ENCODE measurements at places on chromosomes 3 and 15. TPM values are rescaled to one million over a fixed set of nuclear protein-coding genes. Genes with fewer than 3 reads are reported as not detected.

GRCh38 chr3:194884649-194885315 lies 199.1 kb downstream of the FAM43A start:
- no peak for DNase-seq

DNA sequence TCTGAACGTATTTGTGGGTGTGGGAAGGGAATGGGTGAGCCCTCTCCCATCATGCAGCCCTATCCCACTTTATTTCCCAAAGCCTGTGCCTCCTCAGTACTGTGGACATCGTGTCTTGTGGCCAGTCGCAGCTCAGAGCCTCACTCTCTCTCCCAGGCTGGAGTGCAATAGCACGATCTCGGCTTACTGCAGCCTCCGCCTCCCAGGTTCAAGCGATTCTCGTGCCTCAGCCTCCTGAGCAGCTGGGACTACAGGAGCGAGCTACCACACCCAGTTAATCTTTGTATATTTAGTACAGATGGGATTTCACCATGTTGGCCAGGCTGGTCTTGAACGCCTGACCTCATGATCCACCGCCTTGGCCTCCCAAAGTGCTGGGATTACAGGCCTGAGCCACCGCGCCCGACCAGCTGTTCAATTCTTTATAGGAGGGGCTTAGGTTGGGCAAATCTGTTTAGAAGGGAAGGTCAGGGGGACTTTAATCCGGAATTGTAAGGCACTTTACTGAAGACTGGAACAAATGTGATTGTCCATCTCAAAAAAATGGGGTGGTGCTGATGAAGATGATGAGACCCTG lies 42.7 kb upstream of the BDH1 start:
- no peak for DNase-seq

DNA sequence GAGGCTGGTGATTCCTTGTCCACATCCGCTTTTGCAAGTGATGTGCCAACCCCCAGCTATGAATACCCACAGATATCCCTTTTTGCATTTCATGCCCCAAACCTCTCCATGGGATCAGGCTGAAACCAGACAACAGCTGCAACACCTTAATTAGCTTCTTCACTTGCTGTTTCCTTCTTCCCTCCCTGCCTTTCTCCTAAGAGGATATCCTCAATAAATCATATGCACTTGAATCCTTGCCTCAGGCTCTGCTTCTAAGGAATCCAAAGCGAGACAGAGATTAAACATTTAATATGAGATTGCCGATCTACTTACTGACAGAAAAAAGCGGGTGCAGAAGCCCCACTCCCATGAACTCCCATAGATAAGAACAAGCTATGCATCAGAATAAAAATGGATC lies 138.1 kb downstream of the CNTN6 start:
- DNase-seq = no peak

The PRR20G gene
- not detected for total RNA-seq

DNA sequence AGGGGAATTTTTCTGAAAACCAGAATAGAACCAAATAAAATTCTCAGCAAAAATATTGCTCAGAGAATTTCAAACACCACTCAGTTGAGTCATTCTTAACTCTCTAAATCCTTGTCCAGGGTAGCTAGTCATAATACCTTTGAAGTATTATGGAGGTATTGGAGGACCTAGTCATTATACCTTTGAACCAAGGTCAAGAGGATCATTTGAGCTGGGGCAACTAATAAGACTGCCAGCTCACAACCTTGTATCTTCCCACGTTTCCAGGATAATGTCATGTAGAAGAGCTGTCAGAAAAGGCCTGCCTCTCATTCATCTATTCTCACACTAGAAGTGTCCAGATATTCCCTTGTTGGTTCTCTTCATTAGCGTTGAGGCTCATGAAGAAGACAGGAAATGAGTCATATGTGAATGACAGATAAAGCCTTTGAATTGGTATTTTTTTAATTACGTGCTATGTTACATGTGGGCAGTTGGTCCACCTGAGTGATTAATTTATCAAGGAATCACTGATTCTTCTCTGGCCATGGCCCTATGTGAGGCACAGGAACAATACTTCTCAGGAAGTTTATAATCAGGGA lies 48.3 kb downstream of the TOPAZ1 start:
- no peak for DNase-seq

DNA sequence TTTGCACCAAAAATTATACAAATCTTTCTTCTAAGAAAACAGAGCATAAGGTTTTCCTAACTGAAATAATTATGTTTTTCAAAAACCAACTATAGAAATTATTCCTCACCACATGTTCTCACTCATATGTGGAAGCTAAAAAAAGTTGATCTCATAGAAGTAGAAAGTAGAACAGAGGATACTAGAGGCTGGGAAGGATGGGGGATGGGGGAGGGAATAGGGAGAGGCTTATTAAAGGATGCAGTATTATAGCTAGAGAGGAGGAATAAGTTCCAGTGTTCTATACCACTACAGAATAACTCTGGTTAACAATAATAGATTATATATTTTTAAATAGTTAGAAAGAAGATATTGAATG lies 12.7 kb upstream of the TMEM212 start:
- DNase-seq = no peak

The TMEM158 gene
- total RNA-seq = 0.20 TPM

The RTP3 gene
- not detected for total RNA-seq

DNA sequence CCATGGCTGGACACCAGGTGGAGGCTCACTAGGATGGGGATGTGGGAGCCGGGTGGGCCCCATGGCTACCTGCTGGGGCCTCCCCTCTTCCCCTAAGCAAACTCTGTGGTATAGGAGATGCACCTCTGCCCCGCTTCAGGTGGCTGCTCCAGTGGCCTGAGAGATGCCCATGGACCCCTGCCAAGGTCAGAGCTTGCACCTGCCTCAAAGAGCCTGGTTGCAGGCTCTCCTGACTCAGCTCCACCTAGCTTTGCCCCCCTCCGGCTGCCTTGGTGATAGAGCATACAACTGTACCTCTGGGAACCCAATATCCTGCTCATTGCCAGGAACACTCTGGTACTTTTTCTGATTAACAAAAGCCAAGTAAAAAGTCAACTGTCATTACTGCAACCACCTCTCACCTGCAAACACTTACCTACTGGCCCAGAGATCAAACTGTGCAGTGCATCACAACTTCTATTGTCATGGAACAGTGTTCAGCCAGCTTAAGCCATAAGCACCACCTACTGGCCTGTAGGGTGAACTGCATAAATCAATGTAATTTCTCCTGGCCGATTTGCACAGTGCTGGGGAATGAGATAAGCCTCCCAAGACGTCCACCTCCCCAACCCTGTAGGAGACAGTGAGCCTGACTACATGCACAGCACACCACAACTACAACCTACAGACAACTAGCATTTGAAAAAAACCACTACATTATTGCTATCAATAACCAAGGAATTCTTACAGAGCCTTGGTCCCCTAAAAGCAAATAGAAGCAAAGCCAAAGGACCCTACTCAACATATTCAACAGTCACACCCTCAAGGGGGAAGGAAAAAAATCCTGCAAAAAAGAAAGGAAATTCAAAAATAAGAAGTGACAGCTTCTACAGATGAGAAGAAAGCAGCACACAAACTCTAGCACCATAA lies 352.4 kb upstream of the ARHGEF26 start:
- DNase-seq = peak; percentile 20

The WDR5B gene
- 2.4 TPM for total RNA-seq

- DNase-seq = no peak
Observed at GRCh38 chr15:76865548-76865991, 39.6 kb downstream of the SCAPER start.

The ANKUB1 gene
- total RNA-seq = not detected

- DNase-seq = peak; percentile 13
Observed at GRCh38 chr15:60423537-60423936, 25.8 kb upstream of the ANXA2 start.

DNA sequence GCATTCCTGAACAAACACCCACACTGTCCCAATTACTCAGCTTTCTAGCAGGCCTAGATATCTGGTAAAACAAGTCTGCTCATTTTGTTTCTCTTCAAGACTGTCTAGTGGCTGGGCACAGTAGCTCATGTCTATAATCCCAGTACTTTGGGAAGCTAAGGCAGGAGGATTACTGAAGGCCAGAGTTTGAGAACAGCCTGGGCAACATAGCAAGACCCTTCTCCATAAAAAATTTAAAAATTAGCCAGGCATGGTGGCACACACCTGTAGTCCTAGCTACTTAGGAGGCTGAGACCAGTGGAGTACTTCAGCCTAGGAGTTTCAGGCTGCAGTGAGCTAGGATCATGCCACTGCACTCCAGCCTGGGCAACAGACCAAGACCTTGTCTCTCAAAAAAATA lies 6.2 kb upstream of the PTPN23 start:
- DNase-seq = no peak

DNA sequence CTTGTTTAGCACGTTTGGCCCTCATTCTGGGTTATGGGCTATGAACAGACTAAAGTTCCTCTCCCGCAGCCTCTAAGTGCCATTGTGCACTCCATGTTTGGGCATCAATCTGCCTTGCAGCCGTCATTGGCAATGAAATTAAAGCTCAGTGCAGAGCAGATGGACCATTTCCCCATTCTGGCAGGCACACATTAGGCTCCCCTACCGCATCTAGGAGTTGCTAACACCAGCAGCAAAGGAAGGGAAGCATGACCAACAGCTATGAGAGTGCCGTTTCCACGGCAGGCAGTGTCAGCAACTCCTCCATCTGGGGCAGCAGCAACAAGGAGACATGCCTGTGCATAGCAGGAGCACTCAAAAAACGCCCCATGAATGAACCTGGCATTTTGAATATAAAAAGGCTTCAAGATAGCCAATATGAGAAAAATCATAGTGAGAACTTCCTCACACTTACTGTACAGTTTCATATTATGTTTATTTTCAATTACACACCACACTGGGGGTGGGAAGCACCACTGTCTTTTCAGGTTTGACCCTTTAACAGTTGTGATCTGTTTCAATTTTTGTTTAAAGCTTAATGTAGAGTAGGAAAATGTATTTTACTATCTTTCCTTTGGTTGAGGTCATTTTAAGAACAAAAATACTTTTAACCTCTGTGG lies 218.7 kb downstream of the KCNMB2 start:
- DNase-seq = no peak

The TMEM44 gene
- 4.4 TPM for total RNA-seq

- no peak for DNase-seq
Observed at GRCh38 chr3:58010562-58010961, 2.3 kb downstream of the FLNB start.

The ITGB5 gene
- total RNA-seq = 0.97 TPM

The CD96 gene
- 70.3 TPM for total RNA-seq

The TMCO5A gene
- not detected for total RNA-seq

DNA sequence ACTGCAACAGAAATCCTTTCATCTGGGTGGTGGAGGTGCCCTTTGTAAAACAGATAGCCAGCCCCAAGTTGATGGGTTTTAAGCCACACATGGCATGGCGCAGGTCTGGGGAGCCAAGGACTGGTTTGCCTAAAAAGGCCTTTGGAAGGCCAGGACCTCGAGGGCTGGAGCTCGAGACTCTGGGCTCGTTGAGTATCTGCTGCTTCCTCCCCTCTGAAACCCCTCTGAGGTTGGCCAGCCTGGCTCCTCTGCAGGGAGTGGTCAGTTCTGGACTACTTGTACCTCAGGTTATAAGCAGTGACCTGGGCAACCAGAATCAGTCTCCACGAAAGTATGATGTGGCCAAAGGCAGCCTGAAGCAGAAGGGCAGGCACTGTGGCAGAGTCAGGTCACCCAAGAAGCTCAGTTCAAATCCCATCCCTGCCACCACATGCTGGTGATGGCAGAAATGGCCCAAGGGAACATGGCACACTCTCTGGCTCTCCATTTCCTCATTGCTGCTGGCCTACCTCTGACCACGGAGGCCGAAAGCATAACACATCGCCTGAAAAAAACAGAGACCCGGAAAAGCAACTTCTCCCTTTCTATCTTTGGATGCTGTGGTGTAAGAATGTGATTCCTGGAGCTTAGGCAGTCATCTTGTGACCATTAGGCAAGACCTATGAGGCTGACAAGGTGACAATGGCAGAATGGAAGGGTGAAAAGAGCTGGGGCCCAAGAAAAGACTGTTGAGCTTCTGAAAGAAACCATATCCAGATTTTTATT lies 51.2 kb downstream of the WNT7A start:
- DNase-seq = no peak

DNA sequence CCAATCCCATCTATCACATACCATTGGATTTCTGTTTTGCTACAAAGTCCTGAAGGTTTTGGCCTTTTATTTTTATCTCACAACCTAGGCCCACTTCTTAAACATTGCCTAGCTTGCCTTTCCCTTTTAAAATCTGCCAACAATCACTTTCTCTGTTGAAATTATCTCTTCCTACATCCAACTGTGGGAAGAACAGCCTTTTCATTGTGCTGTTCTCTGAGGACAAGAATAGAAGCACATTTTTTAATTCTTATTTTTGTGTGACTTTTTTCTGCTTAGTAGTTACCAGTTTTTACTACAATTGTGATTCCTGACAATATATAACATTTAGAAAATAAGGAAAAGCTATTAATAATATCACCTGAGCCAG lies 159.2 kb downstream of the CNTN6 start:
- DNase-seq = no peak

GRCh38 chr3:51671734-51672475 lies 853 bp downstream of the TEX264 start:
- DNase-seq = peak; percentile 67

- no peak for DNase-seq
Observed at GRCh38 chr3:5202222-5202621, 14.7 kb downstream of the EDEM1 start.

GRCh38 chr3:128079823-128080222 lies 27.6 kb downstream of the SEC61A1 start:
- no peak for DNase-seq

DNA sequence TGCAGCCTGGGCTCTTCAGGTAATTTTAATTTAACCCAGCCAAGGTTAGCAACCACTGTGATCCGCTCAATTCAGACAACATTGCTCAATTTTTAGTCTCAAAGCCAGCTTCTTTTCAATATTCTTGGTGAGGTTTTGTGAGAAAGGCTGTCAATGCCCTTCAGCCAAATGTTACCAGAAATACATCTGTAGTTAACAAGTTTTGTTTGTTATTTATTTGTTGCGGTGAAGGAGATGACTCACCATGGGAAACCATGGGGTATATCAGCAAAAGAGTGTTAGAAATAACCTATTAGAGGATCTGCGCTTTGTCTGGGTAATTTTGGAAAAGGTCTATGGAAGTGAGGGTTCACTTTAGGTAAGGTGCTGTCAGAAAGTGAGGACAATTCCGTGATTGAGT lies 5.0 kb downstream of the SLC9C1 start:
- no peak for DNase-seq

- DNase-seq = no peak
Observed at GRCh38 chr15:100721758-100722550, 119.6 kb downstream of the ASB7 start.

The GATA2 gene
- 0.24 TPM for total RNA-seq

DNA sequence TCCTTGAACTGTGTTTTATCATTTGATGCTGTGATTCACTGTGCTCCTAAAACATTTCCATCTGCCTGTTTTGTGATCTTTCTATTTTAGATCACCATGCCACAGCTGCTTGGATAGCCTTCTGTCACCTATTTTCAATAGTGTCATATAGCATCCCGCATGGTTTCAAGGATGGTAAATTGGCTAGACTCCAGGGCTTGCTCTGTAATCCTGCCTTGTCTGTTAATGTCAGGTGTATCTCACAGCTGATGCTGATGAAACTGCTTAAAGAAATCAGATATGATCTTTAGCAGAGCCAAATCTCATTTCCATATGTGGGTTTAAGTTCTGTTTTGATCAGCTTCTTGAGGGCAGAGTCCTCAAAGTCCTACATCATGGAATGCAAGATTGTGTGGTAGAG lies 182.2 kb downstream of the UBE2E2 start:
- no peak for DNase-seq

The ZPLD1 gene
- total RNA-seq = not detected

GRCh38 chr3:185931777-185932612 lies 5.8 kb downstream of the TRA2B start:
- DNase-seq = no peak

GRCh38 chr3:110814170-110815007 lies 257.2 kb upstream of the NECTIN3 start:
- DNase-seq = peak; percentile 14

Data from activated naive CD8-positive, alpha-beta T cell treated with anti-CD3 and anti-CD28 coated beads for 36 hours (primary cell).